ENCODE measurements at places on chromosomes 13 and 19. TPM values are rescaled to one million over a fixed set of nuclear protein-coding genes. Genes with fewer than 3 reads are reported as not detected.

Gene PEAK3
- total RNA-seq, result 0.20 TPM

Gene TNFSF11
- total RNA-seq, result not detected

Gene CEACAM19
- 0.44 TPM for total RNA-seq

Gene AKT1S1
- 8.1 TPM for total RNA-seq

Gene RXFP2
- not detected for total RNA-seq

Gene VSIG10L
- total RNA-seq, result under 0.01 TPM

Gene CPB2
- not detected for total RNA-seq

Gene SYNGR4
- total RNA-seq, result not detected

Gene C19orf33
- total RNA-seq, result 0.40 TPM

Gene MBD3L2
- not detected for total RNA-seq

Gene NANOS3
- total RNA-seq, result 0.40 TPM

Gene KPTN
- 3.5 TPM for total RNA-seq

Gene MISP3
- total RNA-seq, result not detected

Gene ZNF43
- 5.0 TPM for total RNA-seq

Gene NCAN
- total RNA-seq, result not detected

Gene LIM2
- not detected for total RNA-seq

Gene ZNF793
- 0.65 TPM for total RNA-seq

Gene LILRB5
- not detected for total RNA-seq

Gene CDKN2D
- total RNA-seq, result 6.5 TPM

Gene UBE2L5
- total RNA-seq, result not detected

Gene GFY
- total RNA-seq, result not detected

Gene CXCL17
- total RNA-seq, result not detected

Gene SLC25A41
- not detected for total RNA-seq

Gene SIGLECL1
- total RNA-seq, result not detected

Gene TRIM13
- 18.1 TPM for total RNA-seq

Gene ZNF581
- 18.3 TPM for total RNA-seq

Gene SPC24
- total RNA-seq, result 14.3 TPM

Gene NLRP5
- not detected for total RNA-seq

Gene FUT2
- total RNA-seq, result not detected

Gene KASH5
- not detected for total RNA-seq

Gene CPAMD8
- 5.2 TPM for total RNA-seq

Gene CEACAM7
- 0.44 TPM for total RNA-seq

Gene PNMA8A
- total RNA-seq, result not detected

Gene FCER2
- not detected for total RNA-seq

Gene NOSIP
- 87.6 TPM for total RNA-seq

Gene APOE
- total RNA-seq, result 1.3 TPM

Gene PRR22
- 0.22 TPM for total RNA-seq

Gene ZNF610
- 2.8 TPM for total RNA-seq

Gene ZNF556
- total RNA-seq, result not detected

Gene EXOSC5
- total RNA-seq, result 12.9 TPM

All from lung microvascular endothelial cell (primary cell).